ENCODE measurements at places on chromosomes 6 and 20.
A peak's percentile ranks its signal among the peaks of the same experiment; 100 is the strongest.

DNA sequence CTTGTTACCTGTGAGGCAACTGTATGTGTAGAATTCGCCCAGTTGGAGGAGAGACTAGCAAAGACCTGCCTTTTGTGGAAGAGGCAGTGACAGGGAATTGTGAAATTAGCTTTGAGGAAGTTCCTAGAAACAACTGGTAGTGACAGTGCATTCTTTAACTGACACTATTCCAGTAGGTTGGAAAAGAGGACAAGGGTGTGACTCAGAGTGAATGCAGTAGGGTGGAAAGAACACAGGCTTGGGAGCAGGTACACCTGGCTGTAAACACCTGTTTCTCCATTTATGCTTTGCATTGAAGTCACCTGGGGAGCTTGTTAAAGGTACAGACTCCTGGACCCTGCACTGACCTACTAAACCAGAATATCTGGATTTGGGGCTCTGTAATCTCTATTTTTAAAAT, 295.7 kb downstream of the PHACTR1 start:
- no peak for DNase-seq

- peak; percentile 80 for DNase-seq
Measured at GRCh38 chr6:42746463-42747391, 824 bp upstream of the TBCC start.

- DNase-seq = no peak
Measured at GRCh38 chr6:23349521-23350147, 776.4 kb upstream of the NRSN1 start.

DNA sequence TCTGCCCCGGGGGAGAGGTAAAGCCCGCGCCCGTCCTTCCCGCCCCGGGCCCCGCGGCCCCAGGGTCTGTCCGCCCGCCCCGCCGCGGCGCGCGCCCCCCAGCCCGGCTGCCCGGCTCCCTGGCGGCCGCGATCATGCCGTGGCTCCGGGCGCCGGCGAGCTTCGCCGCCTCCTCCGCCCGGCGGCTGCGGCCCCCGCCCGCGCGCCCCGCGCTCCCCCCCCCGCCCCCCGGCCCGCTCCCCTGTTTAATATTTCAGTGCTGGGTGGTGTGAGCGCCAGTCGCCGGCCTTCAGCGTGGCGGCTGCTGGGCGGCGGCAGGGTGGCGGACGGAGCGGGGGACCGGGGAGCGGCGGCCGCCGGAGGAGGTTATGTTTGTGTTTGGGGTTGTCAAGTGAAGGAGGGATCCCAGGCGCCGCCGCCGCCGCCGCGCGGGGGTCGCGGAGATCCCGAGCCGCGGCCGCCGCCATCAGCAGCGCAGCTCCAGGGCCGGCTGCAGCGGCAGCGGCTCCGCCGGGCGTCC, at the start of gene HIVEP1:
Gene HIVEP1 (plus strand): TSS at position 275 of the 520 bp plus-strand sequence. CDS start 3,317 bp downstream, outside the sequence.
- DNase-seq = no peak

All from activated T-cell treated with anti-CD3 and anti-CD28 coated beads, Interleukin-2, amount 50 U/mL, for 1 hour (primary cell).